SJSA1 (cell line): ENCODE measurements at places on chromosomes 2 and 18.

GRCh38 chr2:228401065-228401912 is 219.8 kb upstream of the SPHKAP start:
- DNase-seq = no peak

DNA sequence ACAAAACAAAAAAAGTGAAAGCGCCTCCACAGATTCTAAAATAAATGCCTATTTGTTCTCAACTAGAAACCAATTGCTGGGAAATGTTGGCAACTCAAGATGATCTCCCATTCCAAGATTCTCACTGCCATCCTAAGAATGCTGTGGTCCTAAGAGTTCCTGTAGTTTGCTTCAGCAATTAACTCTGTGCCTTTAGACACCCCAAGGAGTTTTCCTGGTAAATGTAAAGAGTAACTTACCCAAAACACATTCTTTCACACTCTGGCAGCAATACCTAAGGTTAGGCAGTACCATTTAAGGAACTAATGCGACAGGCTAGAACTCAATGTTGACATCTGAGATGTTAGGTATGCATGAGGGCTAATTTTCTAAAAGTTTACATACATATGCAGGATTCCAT is 58.8 kb upstream of the TANK start:
- DNase-seq = no peak

DNA sequence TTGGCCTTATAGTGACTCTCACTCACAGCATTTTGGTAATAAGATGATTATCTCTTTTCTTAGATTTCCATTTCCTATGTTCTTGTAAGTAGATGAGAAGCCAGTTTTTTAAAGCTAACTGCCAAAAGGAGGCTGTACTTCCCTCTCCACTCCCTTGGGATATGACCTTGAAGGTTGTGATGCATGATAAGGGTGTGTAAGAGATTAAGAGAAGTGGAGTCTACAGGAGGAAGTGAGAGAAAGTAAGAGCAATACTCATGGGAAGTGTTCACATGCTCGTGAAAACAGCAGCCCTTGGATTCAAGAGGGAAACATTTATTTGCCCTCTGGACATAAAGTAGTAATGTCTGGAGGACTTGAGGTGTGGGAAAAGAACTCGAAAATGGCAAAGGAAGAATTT is 171.5 kb downstream of the EVA1A start:
- no peak for DNase-seq

DNA sequence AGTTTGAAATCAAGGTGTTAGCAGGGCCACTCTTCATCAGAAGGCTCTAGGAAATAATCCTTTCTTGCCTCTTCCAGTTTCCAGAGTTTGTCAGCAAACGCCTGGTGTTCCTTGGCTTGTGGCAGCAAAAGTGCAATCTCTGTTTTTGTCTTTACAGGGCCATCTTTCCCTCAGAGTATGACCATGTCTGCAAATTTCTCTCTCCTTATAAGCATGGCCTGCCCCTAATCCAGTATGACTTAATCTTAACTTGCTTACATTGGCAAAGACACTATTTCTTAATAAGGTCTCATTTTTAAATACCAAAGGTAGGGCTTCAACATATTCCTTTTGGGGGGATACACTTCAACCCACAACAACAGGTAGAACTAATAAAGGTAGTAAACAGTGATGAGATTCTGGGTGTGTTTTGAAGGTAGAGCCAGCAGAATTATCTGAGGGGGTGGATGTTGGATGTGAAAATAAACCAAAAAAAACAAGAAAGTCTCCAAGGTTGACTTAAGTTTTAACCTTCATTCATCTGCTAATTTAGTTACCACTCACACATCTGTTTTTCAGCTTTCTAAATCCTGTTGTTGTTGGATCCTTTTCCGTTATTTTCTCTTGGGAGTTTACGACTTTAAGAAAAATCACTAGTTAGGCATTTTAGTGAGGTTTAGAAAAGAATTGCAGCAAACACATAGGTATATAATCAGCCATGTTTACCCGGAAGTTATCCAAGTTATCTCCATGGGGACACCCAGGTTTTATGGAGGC is 234.4 kb upstream of the FIGN start:
- DNase-seq = no peak

GRCh38 chr2:166246901-166247300 is 119.1 kb upstream of the SCN1A start:
- DNase-seq = no peak

- no peak for DNase-seq
Measured at GRCh38 chr2:133521146-133521745, 47.0 kb downstream of the NCKAP5 start.

- DNase-seq = no peak
Measured at GRCh38 chr2:85096616-85097015, 36.6 kb upstream of the TCF7L1 start.
